AG09309 (cell line): ENCODE measurements at places on chromosomes 1 and 21.

GRCh38 chr1:221170171-221170570, 290.9 kb downstream of the HLX start:
- no peak for DNase-seq

- no peak for DNase-seq
These were observed 95.1 kb downstream of the WDR4 start for GRCh38 chr21:42784276-42784675.

- no peak for DNase-seq
These were observed 24.6 kb downstream of the NTPCR start for GRCh38 chr1:232974971-232975370.

- no peak for DNase-seq
These were observed 176.9 kb upstream of the PRMT6 start for GRCh38 chr1:106879538-106879937.

DNA sequence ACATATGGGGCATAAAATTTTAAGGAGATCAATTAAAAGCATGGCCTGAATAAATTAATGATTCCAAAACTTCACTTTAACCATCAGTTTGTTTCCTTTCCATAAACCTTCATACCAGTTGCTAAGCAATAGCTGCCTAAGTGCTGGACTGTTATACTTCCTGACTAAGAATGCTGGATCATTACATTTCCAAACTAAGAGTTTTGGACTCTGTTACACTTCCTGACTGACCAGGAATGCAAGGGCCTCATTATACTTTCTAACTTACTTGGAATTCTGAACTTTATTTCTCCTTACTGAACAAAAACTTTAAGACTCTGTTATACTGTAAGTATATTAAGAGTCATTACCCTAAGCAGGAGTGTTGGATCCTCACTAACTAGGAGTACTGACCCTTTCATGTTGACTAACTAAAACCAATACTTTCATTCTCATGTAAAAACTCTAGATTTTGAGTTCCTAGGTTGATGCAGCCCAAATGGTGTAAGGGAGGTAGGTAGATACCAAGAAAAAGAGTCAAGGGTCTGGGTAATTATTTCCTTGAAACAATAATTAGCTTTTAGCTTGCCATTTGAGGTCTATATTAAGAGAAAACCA, 118.2 kb downstream of the FAF1 start:
- DNase-seq, result peak; percentile 29

- no peak for DNase-seq
These were observed 404.8 kb downstream of the HLX start for GRCh38 chr1:221284028-221284427.

GRCh38 chr1:185529673-185530072, 204.5 kb upstream of the HMCN1 start:
- no peak for DNase-seq

GRCh38 chr1:172906778-172907592, 143.8 kb downstream of the TNFSF18 start:
- no peak for DNase-seq

- DNase-seq, result no peak
These were observed 59.6 kb downstream of the FOXO6 start for GRCh38 chr1:41420860-41421259.

GRCh38 chr1:170538687-170539086, 6.7 kb downstream of the GORAB start:
- no peak for DNase-seq
